ENCODE measurements at places on chromosomes 6 and 20.

DNA sequence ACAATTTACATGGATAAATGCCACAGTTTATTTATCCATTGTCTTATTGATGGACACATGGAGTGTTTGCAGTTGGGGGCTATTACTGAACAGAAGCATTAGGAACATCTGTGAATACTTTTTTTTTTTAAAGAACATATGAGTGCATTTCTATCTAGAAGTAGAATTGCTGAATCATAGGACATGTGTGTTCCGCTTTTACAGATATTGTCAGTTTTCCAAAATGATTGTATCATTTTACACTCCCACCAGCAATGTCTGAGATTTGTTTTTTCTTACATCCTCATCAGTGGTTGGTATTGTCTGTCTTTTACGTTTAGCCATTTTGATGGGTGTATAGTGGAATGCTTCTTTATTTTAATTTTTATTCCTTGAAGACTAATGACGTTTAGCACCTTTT lies 42.0 kb upstream of the ASIP start:
- DNase-seq, result no peak

DNA sequence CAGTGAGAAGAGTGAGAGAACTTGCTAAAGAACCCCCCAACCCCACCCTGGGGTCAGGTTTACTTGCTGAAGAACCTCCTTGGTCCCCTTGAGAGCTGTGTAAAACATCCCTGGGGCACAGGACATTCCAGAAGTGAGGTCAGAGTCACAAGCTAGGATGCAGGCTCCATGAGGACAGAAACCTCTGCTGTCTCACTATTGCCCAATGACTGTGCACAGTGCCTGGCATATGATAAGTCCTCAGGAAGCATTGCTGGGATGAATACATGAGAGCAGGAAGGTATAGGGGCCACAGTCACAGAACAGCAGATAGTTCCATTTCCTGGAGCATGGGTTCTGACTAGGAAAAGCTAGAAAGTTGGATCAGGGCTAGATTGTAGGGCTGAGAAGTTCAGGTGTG lies 18.4 kb downstream of the NT5E start:
- DNase-seq, result peak; percentile 42

- DNase-seq, result peak; percentile 30
Measured at GRCh38 chr6:132734694-132735236, 20.9 kb upstream of the VNN1 start.

GRCh38 chr6:5729080-5729434 lies 277.7 kb downstream of the NRN1 start:
- DNase-seq, result peak; percentile 46

GRCh38 chr6:167826896-167827582 lies at the start of gene AFDN:
Gene AFDN (plus strand): TSS chr6:167826911. CDS start chr6:167827133, 222 bp downstream.
- DNase-seq, result peak; percentile 16

- DNase-seq, result no peak
Measured at GRCh38 chr6:130029163-130029562, 10.8 kb downstream of the L3MBTL3 start.

DNA sequence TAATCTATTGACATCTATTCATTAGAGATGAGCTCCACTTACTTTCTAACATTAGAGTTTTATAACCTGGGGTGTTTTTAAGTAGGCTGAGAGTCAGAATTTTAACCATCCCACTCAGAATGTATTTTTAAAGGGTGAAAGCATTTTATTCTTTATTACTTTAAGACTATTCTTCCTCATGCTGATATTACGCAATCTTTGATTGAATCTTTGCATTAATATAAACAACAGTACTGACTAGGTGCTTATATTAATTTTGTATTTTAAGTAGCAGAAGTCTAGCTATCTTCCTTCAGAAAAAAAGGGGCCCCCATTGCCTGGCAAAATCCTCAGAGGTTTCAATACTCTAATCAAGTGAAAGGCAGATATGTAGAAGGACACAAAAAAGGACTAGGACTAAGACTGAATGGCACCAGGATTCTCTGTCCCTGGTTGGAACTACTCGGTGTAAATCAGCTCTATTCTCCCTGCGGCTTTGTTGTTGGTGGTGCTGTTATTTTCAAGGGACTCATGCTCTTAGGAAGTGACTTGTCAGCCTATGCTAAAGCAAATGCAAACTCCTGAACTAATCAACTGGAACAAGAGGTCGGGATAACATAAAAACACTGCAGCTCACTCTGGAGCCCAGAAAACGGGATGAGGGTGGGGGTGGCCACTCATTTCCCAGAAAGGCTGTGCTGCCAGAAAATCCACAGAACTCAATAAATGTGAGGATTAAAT lies 1324.4 kb downstream of the GRIK2 start:
- DNase-seq, result no peak

DNA sequence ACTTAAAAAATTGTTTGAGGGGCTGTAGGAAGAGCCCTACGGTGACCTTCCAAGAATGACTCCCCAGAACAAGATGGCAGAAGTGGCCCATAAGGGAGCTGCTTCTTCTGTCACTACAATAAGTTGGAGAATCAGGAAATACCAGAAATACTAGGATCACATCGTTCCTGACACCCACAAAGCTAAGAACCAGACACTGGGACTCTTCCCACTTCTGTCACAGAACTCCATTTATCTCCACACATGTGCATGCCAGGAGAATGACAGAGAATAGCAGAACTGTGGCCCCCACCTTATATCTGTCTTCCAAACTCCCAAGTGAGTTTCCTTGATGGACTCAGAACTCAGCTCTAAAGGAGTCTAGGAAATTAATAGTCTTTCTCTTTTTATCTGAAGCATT lies 54.6 kb upstream of the UBR2 start:
- DNase-seq, result no peak

GRCh38 chr6:111777357-111777756 lies 95.9 kb downstream of the FYN start:
- no peak for DNase-seq

- no peak for DNase-seq
Measured at GRCh38 chr6:156658966-156659821, 118.0 kb upstream of the ARID1B start.

DNA sequence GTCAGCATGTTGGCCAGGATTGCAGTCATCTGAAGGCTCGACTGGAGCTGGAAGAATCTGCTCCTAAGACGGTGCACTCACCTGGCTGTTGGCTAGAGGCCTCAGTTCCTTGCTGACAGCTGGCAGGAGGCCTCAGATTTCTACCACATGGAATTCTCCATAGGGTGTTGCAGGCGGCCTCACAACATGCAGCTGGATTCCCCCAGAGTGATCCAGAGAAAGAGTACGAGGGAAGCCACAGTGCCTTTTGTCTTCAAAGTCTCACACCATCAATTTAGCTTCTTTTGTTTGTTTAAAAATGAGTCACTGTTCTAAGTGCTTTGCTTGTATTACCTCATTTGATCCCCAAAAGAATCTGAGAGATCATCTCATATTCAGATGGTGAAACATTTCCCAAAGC lies 65.5 kb upstream of the FYN start:
- no peak for DNase-seq

DNA sequence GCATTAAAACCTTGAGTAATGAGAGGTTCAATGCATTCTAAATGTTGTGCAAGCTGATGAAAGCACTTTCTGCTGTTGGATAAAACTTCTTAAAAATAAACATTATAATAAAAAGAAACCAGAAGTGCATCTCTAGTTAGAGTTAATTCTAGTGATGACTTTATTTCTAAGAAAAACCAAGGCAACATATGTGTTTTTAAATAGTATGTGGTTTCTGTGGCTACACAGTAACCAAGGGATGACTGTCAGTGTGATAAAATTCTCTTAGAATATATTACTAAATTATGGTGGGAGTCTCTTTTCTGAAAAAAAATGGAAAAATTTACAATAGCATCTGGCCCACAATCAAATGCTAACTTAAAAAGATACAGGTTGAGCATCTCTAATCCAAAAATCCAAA lies 117.0 kb downstream of the ME1 start:
- DNase-seq, result no peak

GRCh38 chr6:20900389-20901160 lies 366.3 kb downstream of the CDKAL1 start:
- no peak for DNase-seq

DNA sequence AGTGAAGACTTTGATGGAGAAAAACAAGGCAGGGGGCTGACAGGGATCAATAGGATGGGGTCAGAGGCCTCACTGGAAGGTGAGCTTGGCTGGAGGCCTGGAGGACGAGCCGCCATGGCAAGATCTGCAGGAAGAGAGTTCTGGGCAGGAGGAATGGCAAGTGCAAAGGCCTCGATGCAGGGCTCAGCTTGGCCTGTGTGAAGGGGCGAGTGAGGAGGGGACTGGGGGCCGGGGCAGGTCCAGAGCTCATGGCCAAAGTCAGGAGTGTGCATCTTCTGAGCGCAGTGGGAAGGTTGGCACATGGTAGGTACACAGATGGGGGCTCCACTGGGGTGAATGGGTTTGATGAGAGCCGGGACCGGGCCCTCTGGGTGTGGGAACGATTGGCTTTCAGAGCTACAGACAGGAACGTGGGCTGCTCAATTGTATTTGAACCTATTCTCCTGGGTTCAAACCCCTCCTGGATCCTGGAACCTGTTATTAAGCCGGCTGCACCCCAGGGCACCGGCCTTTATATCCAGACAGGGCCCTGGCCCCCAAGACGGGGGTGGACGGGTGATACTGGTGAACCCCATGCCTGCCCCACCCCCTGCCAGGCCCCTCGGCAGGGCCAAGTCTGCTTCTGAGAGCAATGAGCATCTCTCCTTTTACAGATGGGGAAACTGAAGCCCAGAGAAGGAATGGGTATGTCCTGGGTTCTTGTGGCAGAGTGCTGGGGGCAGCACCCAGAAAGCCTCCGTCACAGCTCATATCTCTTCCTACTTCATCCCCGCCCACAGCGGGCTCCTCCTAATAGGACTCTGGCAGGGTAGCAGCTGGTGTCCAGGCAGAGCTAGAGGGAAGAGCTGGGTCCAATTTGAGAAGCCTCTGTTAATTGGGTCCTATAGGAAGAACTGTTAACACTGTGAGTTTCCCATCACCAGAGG lies 106.1 kb downstream of the CEBPB start:
- no peak for DNase-seq

DNA sequence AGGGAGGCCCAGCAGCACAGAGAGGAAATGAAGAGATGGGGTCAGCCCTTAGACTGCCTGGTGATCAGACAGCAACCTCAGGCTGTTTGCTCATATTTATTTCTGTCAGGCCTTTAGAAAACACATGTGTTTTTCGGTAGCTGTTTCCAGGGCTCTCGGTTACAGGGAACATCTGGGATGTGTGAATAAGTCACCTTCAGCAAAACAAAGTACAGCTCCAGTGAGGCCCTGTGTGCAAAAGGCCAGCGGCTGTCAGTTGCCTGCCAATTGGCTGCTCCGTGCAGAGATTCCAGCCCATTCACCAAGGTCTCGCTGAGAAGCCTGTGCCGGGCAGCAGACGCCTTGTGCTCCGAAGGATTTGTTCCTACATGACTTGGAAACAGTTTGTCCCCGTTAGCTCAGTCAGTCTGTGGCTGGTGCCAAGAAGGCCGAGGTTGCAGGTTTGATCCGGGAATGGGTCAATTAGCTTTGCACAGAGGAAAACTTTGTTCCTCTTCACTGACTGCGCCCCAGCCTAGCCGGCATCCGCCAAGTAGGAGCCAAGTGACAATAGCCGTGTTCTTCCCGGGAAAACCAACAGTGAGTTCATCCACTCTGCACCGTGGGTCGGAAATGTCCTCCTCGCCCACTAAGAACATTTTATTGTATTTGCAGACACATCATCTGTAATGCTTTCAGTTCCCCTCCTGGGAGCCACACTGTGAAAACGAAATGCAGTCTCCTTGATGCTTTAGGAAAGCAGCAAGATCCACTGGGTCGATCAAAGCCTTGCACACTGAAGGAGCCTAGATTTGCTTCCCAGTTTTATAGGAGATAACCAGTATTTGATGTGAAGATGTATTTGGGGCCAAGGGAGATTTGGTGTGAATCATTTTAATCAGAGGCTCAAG lies 315.4 kb upstream of the CDYL start:
- DNase-seq, result no peak

DNA sequence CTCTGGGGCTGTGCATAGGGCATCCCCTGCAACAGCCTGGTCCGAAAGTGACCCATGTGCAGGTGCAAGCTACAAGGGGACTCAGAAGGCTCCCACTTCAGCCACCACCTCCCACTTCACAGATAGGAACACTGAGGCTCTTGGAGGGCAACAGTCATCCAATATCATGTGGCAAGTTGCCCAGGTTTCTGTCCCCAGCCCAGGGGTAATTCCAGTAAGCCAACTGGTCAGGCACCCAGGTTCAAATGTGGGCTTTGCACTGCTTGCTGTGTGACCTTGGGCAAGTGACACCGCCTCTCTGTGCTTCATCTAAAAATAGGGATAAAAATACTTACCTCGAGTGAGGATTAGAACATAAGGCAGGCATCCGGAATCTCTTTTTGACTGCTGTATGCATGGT lies 62.0 kb upstream of the SIRPA start:
- DNase-seq, result no peak

- DNase-seq, result no peak
Measured at GRCh38 chr6:43434001-43434840, 6.9 kb downstream of the ABCC10 start.

GRCh38 chr6:3585320-3585935 lies 128.6 kb upstream of the SLC22A23 start:
- DNase-seq, result no peak

DNA sequence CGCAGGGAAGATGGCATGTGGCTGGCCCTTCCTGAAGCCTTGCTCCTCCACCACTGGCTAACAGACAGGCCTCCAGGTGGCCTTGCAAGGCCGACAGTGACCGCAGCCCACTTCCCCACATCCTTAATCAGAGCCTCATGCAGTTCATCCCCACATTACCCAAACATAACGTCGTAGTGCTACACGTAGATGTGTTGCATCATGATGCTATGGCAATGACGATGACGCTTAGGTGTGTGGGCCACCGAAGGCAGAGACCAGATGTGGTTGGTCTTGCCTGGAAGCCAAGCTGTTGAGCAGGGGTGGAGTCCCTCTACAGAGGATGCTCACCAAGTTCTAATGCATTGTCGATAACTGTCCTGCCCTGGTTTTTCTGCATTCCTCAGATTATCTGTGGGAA lies 5.6 kb downstream of the CD93 start:
- no peak for DNase-seq

GRCh38 chr20:18837718-18838117 lies 24.1 kb downstream of the SCP2D1 start:
- DNase-seq, result no peak

- DNase-seq, result no peak
Measured at GRCh38 chr6:24859608-24860200, 61.0 kb upstream of the ARMH2 start.

Measured in RKO (cell line).